ENCODE measurements at places on chromosomes 4 and X.

GRCh38 chr4:112175840-112176239 lies 30.6 kb downstream of the FAM241A start:
- no peak for DNase-seq

GRCh38 chr4:44159991-44160390 lies 288.6 kb downstream of the KCTD8 start:
- DNase-seq, result no peak

- no peak for DNase-seq
Observed at GRCh38 chrX:149916745-149917392, 12.5 kb upstream of the HSFX4 start.

- DNase-seq, result no peak
Observed at GRCh38 chrX:78327370-78328086, at the start of gene CYSLTR1. TSS of gene CYSLTR1 (minus strand) at chrX:78327611. CDS start at chrX:78273746, 53,865 bp downstream.

DNA sequence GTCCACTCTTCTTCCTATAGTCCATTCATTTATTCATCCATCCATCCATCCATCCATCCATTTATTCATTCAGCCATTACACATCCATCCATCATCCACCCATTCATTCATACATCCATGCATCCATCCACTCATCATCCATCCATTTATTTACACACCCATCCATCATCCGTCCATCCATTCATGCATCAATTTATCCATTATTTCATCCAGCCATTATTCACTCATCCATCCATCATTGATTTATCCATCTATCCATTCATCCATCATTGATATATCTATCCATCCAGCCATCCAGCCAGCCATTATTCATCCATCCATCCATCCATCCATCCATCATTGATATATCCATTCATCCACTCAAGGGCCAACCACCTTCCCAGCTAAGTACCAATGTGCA lies 12.7 kb downstream of the CPZ start:
- DNase-seq, result no peak

- DNase-seq, result no peak
Observed at GRCh38 chr4:23392860-23393458, 496.9 kb downstream of the PPARGC1A start.

DNA sequence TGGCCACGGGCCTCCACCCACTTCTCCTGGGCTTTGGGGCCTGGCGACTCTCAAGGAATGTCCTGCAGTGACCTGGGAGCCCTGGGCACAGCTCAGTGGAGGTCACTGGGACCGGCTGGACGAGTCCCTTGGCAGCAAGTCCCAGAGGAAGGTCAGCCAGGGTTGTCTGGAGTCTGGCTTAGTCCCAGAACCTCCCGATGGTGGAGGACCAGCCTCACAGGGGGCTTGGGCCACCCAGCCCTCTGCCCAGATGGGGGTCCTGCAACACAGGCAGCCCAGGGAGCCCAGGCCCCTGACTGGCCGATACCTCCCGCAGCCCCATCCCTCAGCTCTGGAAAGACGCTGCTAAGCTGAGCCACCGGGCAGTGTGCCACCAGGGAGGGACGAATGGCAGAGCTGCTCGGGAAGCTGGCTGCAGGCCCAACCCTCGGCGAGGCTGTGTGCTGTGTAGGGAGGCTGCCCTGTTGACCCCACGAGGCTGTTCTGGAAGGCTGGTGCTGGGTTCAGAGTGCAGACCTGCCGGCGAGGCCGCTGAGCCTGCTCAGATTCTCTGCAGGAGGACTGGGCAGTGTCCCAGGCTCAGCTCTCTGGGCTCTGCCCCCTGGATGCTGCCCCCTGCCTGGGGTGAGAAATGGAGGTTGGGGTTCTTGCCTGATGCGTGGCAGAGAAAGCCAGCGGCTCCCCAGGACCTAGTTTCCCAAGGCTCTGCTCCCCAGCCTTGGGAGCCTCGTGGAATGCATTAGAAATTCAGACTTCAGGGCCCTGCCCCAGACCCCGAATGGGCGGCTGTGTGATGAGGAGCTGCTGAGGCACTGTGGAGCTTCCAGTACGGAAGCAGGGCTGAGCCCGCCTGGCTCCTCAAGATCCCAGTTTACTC lies 61.7 kb downstream of the ADRA2C start:
- no peak for DNase-seq

DNA sequence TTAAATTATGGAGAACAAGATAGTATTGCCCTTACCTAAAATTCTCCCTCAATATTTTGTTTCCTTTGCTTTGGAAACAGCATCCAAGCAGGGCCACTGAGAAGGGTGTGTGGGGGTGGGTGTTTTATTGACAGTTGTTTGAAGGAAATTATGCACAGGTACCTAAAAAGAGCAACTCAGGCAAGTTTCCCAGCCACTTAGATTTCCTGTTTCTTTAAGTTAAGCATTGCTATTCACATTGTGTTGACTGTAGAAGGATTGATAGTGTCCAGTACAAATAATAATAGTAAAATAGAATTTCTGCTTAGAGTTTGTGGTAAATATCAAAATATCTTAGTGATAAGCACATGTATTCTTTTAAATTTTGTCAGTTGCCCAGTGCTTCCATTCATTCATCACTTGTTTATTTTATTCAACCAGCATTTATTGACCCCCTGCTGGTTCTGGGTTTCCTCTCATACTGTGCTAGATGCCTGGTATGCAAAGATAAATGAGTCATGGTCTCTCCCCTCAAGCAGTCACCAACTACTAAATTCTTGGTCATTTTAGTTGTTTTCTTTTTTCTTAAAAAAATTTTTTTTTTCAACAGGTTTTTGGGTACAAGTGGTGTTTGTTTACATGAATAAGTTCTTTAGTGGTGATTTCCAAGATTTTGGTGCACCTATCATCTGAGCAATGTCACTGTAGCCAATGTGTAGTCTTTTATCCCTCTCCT lies 50.0 kb downstream of the GALNT7 start:
- no peak for DNase-seq

- peak; percentile 74 for DNase-seq
Observed at GRCh38 chr4:1693131-1693896, 9.2 kb upstream of the FAM53A start.

DNA sequence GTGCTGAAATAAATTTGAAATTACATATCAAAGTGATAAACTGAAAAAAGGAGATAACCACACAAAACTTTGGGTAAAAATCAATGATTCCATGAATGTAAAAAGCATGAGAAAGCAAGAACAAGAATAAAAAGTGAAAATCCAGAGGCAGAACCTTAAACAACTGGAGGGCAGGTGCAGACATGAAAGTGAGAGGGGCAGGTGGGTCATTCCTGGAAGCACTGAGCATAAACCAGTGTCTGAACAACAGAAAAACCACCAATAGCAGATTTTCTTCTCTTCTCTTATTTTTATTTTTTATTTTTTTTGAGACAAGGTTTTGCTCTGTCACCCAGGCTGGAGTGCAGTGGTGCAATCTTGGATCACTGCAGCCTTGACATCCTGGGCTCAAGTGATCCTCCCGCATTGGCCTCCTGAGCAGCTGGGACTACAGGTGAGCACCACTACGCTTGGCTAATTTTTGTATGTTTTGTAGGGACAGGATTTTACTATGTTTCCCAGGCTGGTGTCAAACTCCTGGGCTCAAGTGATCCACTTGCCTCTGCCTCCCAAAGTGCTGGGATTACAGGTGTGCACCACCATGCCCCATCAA lies 46.8 kb upstream of the GPR78 start:
- DNase-seq, result no peak

GRCh38 chrX:154696676-154697045 lies 43.3 kb upstream of the CTAG2 start:
- DNase-seq, result no peak

GRCh38 chr4:1600211-1600780 lies 83.8 kb downstream of the FAM53A start:
- no peak for DNase-seq

GRCh38 chrX:107714206-107714891 lies 61.2 kb downstream of the TSC22D3 start:
- peak; percentile 35 for DNase-seq

DNA sequence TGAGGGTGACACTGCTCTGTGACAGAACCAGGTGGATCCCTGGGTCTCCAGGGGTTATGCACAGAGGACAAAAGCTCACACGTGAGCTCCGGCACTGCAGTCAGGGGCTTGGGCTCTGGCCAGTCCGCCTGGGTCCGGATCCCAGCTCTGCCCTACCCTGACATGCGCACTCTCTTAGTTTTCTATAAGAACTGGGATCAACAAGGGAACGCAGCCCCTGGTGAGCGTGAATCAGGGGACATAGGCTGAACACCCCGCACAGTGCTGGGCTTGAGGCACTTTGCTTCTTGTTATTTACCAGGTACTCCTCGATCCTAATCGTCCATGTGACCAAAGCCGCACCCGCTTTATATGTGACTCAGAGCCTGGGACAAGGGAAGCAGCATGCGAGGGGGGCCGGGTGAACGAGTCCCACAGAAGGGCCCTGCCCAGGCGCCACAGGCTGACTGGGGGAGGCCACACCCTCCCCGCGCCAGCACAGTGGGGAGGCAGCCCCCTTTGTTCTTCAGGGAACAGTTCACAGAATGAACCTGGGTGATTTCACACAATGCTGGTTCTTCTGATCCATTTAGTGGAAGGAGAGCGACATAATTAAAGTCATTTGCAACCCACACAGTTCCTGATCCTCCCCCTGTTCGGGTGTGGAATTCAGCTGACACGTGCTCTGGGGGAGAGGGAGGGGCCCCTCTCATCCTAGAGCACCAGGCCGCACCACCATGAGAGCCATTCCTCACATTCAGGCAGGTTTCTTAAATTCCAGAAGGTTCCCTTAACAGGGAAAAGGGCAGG lies 55.5 kb downstream of the WFS1 start:
- no peak for DNase-seq

DNA sequence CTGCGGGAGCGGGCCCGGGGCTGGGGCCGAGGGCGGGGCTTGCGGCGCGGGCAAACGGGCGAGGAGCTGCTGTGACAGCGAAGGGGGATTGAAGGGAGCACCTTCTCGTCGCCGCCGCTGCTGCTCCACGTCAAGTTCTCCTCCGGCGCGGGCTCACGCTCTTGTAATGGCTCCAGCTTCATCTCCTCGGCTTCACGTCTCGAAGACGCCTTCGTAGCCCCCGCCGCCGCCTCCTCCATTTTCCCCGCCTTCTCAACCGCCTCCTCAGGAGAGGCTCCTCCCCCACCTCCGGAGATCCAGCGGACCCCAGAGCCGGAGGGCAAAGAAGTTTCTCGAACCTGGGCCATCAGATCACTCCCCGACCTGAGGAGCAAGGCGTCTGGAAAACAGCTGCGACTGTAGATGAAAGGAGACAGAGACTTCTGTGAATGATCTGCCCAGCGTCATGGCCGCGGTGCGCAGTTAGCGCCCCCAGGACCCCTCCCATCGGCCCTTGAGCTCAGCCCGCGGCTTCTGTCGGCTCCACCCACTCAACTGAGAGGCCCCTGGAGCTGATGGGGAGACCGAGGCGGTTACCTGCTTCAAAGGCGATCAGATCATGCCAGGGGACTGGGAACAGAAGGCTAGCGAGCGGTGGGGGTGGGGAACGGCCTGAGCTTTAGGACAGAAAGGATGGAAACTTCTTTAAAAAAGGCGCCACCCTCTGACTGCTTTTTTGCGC lies 895 bp downstream of the USP51 start:
- DNase-seq, result peak; percentile 47

GRCh38 chr4:6676722-6677558 lies 16.7 kb upstream of the S100P start:
- no peak for DNase-seq

Measured in effector CD4-positive, alpha-beta T cell (primary cell).